HFFc6 (cell line): ENCODE measurements at places on chromosomes 11 and 22.

GRCh38 chr11:79388201-79388600 is 52.6 kb downstream of the TENM4 start:
- no peak for DNase-seq

DNA sequence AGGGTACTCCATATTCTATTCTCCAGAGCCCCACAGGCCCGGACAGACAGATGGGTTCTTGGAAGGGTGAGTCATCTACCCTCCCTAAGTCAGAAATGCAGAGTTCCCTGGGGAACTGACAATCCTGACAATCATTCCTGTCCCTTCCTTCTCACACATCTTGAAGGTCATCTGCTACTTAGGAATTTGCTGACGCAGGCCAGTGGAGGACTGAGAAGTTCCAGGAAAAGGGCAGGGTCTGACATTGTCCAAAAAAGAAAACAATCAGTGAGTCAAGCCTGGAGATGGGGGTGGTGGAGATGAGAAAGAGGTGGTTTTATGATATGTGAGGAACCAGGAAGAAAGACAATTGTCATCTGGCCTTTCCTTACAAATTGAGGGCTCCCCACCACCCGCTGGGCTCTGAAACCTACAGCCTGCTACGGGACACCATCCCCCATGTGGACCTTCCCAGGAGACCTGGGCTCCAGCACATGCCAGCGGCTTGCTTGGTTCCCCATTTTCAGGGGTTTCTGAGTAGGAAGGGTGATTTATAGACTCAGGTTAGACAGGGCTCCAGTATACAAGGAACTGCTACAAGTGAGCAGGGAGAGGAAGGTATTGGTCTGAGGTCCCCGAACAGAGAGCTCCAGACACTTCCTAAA is 12.9 kb downstream of the CD59 start:
- peak; percentile 74 for DNase-seq

DNA sequence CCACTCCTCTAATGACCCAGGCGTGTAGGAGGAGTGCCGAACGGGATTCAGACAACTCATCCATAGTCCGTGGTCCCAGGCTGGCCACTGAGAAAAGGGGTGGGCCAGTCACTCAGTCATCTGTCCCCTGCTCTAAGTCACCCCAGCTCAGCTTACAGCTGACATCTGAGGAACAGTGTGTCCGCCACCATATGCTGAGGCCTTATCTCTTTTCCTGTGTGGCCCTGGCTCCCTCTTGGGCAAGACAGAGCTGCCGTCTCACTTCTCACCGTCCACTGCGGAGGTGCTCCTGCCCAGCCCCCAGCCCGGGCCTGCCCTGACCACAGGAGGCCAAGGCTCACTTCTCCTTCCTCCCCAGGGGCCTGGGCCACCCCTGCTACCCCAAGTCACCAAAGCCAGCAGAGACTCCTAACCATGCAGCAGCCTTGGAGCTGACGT is 6.8 kb downstream of the CCDC86 start:
- DNase-seq, result no peak

GRCh38 chr11:130124096-130124495 is 35.5 kb upstream of the ST14 start:
- peak; percentile 86 for DNase-seq

GRCh38 chr11:127738771-127739286 is 738.3 kb upstream of the KIRREL3 start:
- no peak for DNase-seq

DNA sequence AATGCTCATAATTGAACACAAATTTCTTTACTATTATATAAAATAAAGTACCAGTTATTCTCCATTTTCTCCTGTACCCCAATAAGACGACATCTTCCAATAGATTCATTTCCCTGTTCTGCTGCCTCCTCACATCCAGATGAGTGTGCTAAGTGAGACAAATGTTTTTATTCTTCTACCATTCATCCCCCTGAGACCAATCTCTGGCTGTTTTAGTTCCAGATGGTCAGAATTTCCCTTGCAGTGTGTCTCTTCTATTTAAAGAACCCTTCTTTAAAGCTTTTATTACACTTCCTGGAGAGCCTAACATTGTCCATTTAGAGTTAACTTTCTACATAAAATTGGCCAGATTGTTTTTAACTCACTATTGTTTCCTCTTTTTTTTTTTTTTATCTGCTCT is 41.2 kb upstream of the GLYATL1 start:
- DNase-seq, result no peak

DNA sequence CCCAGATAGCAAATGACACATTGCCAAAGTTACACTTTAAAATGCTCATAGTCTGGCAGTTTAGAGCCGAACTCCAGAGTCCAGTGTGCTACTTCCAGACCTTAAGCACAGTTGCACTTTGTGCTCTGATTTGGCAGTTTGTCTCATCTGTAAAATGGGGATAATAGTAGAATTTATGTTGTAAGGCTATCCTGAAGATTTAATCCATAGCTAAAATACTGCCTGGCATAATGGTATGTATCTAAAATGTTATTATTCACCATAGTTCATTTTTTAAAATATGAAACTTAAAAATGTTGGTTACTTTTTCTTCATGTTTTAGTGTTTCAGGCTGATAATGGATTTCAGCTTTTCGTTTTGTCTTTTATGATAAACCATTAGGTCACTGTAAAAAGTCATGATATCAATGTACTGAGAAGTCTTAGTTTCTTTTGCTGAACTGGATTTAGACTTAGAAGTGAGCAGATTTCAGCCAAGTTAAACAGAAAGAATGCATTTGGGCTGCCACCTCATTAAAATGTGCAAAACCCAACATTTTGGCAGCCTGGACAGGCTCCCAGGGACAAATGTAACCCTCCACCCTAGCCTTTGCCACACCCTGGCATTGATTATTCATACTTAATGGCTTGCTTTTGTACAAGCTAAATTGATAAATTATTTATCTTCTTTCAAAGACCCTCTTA is 933 bp downstream of the OLFML1 start:
- DNase-seq, result no peak
